Activated naive CD4-positive, alpha-beta T cell treated with Interleukin-2 at 50 U/mL for 16 hours (primary cell): ENCODE measurements at places on chromosomes 3 and 15.

GRCh38 chr3:105093371-105094252 lies 273.1 kb upstream of the ALCAM start:
- no peak for DNase-seq

- no peak for DNase-seq
Measured at GRCh38 chr3:24088782-24089181, 143.7 kb downstream of the NR1D2 start.

DNA sequence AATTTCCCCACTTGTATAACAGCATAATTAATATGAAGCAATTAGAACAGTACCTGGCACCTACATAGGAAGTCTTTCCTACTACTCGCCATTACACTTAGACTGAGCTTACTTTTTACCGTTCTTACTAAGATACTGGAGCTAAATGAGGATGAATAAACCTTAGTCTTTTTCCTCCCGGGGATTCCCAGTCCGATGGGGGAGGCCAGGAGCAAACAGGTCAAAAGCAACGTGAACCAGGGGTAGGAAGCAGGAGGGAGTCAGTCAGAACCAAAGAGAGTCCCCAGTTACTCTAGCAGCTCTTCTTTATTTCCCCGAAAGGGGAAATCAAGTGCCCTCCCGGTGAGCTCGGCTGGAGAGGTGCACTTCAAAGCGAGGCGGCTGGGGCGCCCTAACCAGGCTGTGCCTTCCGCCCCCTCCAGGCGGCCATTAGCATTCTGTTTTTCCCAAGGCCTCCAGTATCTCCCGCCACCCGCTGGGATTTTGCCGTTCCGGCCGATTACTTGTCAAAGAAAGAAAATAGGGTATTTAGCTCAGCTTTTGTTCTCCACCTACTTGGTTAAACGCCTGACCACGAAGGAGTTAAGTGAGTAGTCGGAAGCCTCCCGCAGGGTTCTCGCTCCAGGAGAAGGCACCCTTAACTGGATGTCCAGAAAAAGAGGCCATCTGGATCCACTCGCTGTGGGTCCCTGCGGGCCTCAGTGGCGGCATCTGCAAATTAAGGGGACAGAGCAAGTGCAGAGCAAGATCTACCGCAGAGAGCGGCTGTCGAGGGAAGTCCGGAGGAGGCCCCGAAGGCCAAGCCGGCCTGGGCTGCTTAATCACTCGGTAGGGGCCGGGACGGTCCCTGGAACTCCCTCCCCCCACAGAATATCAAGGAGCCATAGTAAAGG lies 6.3 kb upstream of the EOMES start:
- no peak for DNase-seq

DNA sequence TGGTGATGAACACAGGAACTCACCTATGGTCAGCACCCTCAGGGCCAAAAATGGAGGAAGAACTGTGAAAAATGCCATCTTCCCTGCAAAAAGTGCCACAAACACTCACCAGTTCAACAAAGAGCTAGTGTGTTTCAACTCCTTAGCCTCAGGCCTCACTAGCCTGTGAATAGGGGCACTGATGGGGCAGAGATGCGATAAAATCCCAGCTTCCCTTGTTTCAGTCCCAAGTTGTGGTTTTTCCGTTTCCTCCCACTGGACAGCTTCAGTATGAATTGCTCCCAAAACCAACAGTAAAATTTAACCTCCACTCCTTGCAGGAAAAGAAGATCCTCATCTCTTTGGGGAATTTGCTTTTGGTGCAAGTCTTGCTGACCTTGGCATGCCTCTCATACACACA lies 117.4 kb upstream of the ADAMTS9 start:
- DNase-seq = no peak

- DNase-seq = no peak
Measured at GRCh38 chr3:23270423-23270822, 67.3 kb downstream of the UBE2E2 start.

DNA sequence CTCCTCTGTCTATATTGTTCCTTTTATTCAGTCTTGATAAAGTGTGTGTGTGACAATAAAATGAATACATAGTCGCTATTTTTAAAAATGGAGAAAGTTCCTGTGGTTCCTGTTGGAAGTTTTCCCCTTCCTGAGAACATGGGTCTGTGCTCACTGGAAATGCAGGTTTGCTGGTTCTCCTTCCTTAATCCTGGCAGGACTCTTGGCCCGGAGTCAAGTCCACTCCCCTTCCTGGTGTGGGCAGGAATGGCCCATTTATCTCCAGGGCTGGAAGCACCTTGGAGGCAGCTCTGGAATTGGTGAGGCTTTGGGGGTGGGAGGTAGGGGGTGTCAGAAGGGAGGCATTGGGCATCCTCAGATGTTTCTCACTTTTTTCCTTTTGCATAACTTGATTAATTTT lies 30.1 kb downstream of the FOXL2 start:
- DNase-seq = no peak

GRCh38 chr3:119376758-119377157 lies 82.6 kb downstream of the ARHGAP31 start:
- no peak for DNase-seq

- DNase-seq = no peak
Measured at GRCh38 chr3:66092175-66092995, 53.7 kb upstream of the MAGI1 start.

DNA sequence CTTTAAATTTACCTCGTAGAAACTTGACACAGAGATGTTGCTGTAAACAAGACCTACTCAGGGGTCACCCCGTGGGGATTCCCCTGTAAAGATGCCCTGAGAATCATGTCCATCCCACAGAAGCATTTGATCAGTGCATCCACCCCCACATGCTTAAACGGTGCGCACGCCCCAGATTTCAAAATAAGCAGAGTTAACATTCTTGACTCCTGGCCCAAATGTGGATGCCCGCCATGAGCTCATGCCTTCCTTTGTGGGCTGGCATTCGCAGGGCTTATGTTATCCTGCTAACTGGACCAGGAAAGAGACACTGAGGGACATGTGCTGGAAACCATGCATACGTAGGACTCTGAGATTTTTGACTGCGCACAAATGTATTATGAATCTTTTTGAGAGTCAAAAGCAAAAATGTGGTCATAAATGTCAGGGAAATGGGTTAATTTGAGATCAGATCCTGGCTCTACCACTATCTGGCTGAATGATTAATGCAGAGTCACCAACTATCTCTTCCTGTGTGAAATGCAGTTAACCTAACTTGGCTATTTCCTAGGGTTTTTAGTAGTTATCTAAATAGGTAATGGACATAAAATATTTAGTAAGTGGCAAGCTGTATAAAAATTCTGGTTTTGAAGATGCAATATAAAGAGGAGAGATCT lies 9.1 kb upstream of the TP63 start:
- peak; percentile 4 for DNase-seq
